NCI-H1694 treated with DMSO at 0.1 percent for 48 hours (cell line): ENCODE measurements at places on chromosomes 11 and 22.

GRCh38 chr22:40004836-40005235 lies 10.1 kb downstream of the FAM83F start:
- DNase-seq: no peak

DNA sequence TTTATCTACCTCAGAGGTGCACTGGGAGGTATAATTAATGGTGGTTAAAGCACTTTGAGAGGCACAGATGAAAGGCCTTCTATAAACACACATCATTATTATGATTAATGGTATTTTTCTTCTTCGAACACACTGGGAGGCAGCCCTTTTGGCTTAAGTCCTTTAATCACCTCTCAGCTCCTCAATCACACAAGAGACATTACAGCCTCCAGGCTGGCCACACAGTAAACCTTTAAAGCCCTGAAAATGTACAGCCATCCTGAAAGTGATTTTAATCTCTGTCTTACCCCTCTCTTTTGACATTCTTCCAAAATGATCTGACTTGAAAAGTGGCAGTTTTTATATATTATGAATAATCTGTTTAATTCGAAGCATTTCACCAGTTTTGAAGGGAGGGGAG lies 54.3 kb upstream of the VSTM5 start:
- DNase-seq: no peak

DNA sequence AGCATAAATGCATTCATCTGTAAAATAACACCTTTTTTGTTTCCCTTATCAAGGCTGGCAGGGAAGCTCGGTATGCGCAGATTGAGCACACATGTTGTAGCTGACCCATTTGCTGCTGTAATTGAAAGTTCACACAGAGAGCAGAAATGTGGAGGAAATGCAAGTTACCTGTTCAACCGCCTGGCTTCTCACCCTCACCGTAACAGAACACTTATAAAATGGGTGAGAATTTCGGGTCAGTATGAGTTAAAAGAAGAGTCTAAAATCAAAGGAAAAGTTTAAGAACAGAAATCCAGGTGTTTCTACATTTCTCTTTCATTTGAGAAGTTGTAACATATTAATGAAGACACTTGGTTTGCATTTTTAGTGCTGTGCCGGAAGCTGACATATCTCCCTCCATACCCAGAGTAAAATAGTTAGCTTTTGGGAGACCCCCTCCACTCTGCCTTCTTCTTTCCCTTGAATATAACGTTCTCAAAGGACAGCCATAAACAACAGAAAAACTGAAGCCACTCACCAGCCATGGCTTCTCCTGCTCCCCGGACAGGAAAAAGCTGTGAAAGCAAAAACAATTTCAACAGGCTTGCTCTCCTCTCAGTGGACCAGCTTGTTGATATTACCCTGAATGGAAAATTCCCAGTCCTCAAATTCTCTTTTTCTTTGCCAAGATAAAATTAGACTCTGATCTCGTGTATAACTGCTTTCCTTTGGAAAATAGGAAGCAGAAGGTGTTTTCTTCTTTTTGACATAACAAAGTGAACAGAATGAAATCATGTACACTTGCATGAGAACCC lies at the start of gene CASP12:
Gene CASP12, minus strand, starts transcription at position 570 of the 794 bp plus-strand sequence.
- no peak for DNase-seq

DNA sequence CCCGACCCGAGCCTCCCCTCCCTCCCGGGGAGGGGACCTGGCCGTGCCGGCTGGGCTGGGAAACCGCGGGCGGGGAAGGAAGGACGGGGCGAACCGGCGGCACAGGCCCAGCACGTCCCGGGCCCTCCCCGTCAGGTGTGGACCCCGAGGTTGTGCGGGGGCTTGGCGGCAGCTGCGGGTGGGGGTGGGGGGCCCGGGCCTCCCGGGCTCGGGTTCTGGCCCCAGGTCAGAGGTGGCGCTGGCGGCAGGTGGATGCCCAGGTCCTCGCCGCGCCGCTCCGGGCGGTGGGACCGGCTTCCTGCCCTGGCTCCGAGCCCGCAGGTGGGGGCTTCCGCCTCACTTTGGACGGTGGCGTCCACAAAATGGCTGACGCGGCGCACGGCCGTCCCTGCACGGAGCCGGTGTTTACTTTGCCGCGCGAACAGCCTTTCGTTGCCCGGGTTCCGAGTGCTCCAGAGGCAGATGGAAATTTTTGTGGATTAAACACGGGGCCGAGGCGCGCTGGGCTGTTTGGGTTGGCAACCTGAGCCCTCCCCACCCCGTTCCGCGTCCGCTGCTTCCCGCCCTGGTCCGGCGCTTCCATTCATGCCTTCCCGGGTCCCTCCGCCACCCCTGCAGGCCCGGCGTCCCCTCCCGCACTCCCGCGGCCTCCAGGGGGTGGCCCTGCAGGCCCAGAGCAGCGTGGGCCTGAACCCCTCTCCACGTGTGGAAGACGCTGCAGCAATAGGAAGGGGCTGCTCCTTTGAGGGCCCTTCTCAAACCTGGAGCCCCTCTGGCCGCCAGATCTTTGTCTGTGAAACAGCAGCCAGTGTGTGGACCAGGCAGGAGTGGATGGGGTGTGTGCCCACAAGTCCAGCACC lies 92.0 kb upstream of the KCNQ1OT1 start:
- DNase-seq: no peak

DNA sequence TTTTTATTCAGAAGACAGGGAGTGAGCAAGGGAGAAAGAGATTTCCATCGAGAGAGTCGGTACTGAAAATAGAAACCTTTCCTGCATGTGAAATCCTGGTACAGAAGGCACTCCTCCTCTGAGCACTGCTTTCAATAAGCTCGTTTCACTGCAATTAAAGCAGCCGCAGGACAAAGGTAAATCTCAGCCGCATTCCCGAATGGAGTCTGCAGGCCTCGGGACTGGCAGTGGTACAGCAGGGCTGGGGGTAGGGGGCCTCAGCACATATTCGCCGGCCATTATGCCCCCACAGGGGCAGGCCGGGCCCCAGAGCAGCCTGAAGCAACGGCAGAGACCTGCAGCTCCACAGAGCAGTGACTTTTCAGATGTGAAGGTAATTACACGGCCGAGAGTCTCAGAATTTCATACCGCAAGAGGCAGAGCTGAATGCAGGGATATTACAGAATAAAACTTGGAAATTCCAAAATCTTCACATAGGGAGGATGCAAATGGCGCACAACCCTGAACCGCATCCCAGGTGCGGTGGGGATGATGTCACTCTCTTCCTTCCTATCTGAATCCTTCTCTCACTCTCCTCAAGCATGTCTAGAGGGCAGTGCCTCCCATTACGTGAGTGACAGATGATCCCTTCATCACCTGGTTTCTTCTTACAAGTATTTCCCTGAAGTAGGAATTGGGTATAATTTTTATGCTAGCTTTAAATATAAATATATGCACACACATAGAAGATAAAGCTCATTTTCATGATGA lies 622.1 kb downstream of the OPCML start:
- no peak for DNase-seq

DNA sequence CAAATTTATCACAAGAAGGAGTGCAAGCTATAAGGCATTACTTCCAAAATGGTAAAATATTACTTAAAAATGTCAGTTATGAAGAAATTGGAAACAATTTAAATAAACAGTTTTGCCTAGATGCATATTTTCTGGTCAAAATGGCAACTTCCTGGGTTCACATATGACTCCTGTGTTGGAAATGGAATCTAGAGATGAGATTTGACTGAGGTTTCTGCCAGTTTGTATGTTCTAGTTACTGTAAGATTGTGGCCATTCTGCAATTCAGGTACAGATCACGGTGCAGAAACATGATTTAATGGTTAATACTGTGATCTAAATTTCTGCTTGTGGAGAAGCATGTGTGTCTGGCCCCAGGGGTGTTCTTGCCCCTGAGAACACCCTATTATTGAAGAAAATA lies 3.4 kb upstream of the OR4C6 start:
- DNase-seq: no peak

DNA sequence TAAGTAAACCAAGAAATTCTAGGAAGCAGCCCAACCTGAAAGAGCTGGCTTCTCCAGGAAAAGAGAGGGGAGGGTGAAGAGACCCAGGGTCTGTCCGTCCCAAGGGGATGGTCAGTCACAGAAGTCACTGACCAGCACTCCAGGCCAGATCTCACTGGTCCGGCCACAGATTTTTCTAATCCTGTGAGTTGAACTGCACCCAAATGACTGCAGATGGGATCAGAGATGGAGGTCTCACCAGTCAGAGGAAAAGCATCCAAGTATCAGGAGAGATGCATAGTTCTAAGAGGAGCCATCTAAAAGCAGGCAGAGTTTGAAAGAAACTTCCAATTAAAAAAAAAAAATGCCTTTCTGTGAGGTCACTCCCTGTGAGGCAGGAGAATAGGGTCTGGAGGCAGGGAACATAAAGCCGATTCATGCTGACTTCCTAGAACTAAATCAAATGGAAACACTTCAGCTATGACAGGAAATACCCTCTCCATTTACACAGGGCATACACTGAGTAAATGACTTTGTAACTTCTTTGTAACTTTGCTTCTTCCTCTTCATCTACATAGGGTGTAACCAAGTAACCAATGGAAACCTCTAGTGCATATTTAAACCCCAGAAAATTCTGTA lies 144.5 kb downstream of the CCDC34 start:
- no peak for DNase-seq

GRCh38 chr11:61901397-61901796 lies 10.1 kb upstream of the FADS3 start:
- no peak for DNase-seq

DNA sequence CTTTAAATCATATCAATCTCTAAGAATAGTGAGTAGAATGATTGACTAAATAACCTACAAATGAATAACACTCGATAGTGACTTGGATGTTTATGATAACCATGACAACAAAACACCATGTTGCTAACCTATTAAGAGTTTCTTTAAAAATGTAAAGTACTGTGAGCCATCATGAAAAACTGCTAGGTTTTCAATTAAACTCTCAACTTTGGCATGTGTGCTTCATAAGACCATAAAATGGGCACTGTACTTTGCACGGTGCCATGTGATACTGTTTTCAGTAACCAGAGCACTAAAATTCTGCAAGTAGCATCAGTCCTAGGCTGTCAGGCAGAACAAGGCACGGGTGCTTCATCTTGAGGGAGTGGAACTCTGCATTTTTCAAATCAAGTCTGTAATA lies 96.2 kb upstream of the TRIM77 start:
- no peak for DNase-seq

- DNase-seq: no peak
These were observed 11.0 kb upstream of the PTPRJ start for GRCh38 chr11:47969401-47969800.

- no peak for DNase-seq
These were observed 11.0 kb downstream of the GLB1L2 start for GRCh38 chr11:134342572-134343340.

DNA sequence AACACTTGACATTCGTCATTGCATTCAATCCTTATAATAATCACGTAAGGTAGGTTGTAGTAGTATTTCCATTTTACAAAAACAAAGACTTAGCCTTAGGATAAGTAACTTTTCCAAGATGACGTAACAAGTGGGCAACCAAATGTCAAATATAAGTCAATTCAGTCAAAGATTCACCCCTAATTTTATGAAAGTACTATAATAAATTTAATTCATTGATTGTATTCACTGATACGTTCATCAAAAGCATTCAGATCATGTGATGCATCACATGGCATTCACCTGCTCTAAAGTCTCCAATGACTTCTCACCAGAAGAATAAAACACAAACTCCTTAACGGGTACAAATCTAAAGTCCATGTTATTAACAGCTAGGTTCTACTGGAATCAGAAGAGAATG lies 2.1 kb downstream of the KIF18A start:
- no peak for DNase-seq

- peak; percentile 3 for DNase-seq
These were observed 31.6 kb upstream of the WNT11 start for GRCh38 chr11:76237914-76238313.

DNA sequence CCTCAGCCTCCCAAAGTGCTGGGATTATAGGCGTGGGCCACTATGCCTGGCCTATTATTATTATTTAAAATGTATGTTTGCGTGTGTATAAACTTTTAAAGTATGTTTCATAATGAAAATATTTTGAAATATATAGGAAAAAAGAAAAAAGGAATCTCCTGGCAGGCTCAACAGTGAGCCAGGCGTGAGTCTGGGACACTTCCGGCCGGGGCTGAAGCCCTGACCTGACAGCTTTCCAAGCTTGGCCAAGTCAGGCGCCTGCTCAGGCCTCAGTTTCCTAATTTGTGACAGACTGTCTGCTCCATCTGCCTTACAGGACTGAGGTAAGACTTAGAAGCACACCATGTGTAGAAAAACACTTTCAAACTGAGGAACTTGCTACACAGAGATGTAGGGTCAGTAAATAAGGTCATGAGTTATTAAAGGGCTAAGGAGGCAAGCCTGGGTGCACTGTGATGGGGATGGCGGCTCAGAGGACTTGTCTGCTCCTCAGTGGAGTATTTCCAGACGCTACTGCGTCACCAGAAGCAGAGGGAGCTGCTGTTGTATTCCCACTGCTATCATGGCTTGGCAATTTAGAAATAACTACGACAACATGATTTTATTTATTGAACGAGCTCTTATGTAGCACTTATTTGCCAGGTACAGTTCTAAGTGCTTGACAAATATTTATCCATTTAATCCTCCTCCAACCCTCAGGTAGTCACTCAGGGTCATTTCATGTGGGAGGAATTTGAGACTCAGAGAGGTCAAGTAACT lies 100.1 kb downstream of the PRR5L start:
- no peak for DNase-seq

- DNase-seq: no peak
These were observed 64.0 kb downstream of the CSNK2A3 start for GRCh38 chr11:11288972-11289616.

DNA sequence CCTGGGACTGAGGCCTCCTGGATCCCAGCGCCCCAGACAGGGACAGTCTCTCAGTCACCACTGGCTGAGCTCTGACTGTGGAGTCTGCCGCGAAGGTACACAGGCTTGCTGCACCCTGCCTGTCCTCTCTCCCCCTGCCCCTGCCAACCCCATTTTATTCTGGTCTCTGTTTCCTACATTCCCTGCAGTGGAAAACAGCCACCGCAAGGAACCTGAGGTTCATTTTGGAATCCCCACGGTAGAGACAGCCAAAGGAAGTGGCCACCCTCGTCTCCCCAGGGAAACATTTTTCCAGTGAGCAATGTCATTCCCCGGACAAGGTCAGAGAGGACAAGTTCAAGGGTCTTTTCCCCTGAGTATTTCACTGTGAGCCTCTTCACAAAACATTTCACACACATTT lies 56.6 kb downstream of the FBXO7 start:
- no peak for DNase-seq

- no peak for DNase-seq
These were observed 351.3 kb downstream of the JRKL start for GRCh38 chr11:96741068-96741467.

DNA sequence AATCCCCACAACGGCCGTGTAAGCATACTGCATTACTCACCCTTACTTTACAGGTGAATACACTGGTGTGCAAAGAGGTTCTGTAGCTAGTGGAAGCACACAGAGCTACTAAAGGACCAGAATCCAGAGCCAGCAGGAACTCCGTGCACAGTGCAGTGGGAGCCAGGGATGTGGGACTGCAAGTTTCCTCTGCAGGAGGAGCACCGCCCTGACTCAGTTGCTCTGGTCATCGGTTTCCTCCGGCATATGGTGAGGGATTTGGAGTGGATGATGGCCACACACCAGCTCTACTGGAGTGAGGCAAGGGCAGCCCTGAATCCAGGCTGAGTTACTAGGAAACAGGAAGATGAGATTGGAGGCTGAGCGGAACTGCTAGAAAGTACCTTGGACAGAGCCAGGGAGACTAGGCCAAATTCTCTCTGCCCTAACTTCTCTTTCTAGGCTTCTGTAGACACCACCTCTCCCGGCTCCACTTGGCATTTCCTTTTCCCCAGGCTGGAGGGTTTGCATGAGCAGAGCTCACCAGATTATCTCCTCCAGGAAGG lies 18.2 kb upstream of the C22orf42 start:
- no peak for DNase-seq
